ENCODE measurements at places on chromosomes 1 and 21. TPM values are rescaled to one million over a fixed set of nuclear protein-coding genes. Genes with fewer than 3 reads are reported as not detected.

- DNase-seq: no peak
- no peak overlapping the region for H3K27ac ChIP-seq
- no peaks in the 10 kb centered on the region for H3K4me1 ChIP-seq
- H3K36me3 ChIP-seq: peaks cover 76% of the 10 kb centered on the region
- H3K27me3 ChIP-seq: no peaks in the 10 kb centered on the region
- no peak overlapping the region for H3K4me3 ChIP-seq
Measured at GRCh38 chr1:43442756-43443155, 11.0 kb downstream of the HYI start.

The GJC2 gene
- total RNA-seq: 0.88 TPM

GRCh38 chr1:55084257-55084656 lies 44.9 kb downstream of the PCSK9 start:
- H3K4me3 ChIP-seq: no peak overlapping the region
- no peak for DNase-seq
- H3K27me3 ChIP-seq: no peaks in the 10 kb centered on the region
- no peak overlapping the region for H3K27ac ChIP-seq
- H3K36me3 ChIP-seq: peaks cover 77% of the 10 kb centered on the region
- peaks cover 17% of the 10 kb centered on the region for H3K4me1 ChIP-seq

DNA sequence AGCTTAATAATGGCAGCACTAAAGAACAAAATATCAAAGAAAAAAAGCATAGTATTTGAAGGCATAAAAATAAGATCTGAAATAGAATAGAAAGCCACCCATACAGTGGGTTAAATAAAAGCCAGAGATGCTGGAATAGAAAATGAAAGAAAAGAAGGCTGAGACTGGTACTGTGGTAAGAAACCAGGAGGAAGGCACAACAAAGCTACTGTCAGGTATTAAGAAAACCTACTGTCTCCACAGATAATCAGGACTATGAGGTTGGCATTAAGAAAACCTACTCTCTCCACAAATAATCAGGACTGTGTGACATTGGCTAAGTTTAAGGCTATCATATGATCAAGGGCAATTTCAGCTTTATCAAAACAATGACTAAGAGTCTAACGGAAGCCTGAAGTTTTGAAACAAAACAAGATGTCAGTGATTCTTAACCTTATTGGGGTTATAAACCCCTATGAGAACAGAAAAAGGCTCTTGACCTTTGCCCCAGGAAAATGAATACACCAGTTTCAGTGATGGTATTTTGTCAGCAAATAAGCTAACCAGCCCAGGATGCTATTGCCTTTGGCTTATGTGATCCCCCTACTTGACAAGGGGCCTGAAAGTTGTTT lies 24.4 kb downstream of the MCOLN2 start:
- H3K27me3 ChIP-seq: no peaks in the 10 kb centered on the region
- no peak overlapping the region for H3K4me3 ChIP-seq
- no peak overlapping the region for H3K27ac ChIP-seq
- H3K36me3 ChIP-seq: no peaks in the 10 kb centered on the region

The CGN gene
- not detected for total RNA-seq

All from osteoblast (primary cell).